ENCODE measurements at places on chromosomes 12 and 14. TPM values are rescaled to one million over a fixed set of nuclear protein-coding genes. Genes with fewer than 3 reads are reported as not detected.

The AMIGO2 gene
- polyA plus RNA-seq, result 27.0 TPM

The M6PR gene
- 239 TPM for polyA plus RNA-seq

The IAPP gene
- polyA plus RNA-seq, result not detected

The PTPRB gene
- polyA plus RNA-seq, result not detected

The KLRK1 gene
- 2.7 TPM for polyA plus RNA-seq

The DBX2 gene
- polyA plus RNA-seq, result not detected

The NUDT14 gene
- 17.4 TPM for polyA plus RNA-seq

The CELA1 gene
- 3.8 TPM for polyA plus RNA-seq

The SMCO2 gene
- not detected for polyA plus RNA-seq

The KLRC2 gene
- polyA plus RNA-seq, result not detected

DNA sequence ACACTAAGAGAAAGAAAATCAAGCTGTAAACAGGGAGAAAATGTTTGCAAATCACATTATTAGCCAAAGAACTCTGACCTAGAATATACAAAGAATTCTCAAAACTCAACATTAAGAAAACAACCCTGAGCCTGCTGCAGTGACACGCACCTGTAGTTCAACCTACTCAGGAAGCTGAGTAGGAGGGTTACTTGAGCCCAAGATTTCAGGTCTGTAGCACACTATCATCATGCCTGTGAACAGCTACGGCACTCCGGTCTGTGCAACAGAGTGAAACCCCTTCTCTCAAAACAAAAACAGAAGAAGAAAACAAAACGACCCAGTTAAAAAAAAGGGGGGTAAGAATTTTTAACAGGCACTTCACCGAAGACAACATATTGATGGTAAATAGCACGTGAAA is 20.8 kb downstream of the SAV1 start:
- DNase-seq, result no peak

DNA sequence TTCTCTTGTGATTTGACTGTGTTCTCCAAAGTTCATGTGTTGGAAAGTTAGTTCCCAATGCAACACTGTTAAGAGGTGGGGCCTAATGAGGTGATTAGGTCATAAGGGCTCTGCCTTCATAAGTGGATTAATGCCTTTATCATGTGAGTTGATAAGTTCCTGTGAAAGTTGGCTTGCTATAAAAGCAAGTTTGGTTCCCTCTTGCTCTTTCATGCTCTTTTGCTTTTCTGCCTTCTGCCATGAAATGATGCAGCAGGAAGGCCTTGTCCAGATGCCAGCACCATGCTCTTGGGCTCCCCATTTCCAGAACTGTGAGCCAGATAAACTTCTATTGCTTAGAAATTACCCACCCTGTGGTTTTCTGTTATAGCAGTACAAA is 41.9 kb downstream of the SLC16A7 start:
- DNase-seq, result no peak

DNA sequence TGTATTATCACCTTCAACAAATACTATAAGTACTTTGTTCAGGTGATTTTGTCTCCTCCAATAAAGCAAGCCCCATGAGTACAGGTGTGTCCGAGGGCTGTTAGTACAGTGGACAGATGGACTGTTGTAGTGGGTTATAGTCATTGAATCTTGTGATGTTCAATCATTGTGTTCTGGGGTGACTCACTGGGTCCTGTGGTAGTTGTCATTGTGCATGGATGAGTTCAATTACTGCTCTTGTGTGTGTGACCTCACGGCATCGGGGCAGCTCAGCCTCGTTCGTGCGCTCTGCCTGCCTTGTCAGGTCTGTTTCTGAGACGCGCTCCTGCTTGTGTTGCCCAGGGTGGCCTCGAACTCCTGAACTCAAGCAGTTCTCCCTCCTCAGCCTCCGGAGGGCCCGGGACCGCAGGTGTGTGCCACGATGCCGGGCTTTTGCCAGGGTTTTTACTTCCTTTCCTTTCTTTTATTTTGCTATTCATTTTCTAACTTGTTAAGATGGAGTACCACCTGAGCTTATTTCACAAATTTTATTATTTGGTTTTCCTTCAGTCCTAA is 72.2 kb downstream of the DDX51 start:
- DNase-seq, result no peak

DNA sequence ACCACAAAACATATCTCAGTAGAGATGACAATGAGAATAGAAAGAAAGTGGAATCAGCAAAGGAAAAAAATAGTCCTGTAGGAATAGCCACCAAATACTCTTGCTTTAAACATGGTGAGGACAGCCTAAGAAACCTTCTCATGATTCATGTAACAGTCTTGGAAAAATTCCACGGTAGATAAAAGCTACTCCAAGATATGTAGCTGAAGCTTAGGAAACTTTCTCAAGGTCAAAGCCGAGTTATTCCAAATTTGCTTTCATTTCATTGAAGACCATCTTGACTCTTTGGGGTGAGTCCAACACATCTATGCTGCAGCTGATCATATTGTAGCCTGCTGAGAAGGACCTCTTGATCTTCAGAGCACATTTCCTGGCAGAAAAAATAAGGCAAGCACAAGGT is 157.6 kb downstream of the PAH start:
- no peak for DNase-seq

DNA sequence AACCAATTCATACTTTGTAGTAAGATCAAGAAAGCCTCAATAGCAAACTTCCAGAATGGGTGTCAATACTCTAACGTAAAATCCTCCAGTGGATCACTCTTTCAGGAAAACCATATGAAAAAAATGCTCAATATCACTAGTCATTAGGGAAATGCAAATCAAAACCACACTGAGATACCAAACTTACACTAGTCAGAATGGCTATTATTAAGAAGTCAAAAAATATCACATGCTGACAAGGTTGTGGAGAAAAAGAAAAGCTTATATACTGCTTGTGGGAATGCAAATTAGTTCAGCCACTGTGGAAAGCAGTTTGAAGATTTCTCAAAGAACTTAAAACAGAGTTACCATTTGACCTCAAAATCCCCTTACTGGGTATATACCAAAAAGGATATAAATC is 49.5 kb upstream of the ATXN7L3B start:
- DNase-seq, result no peak

- DNase-seq, result no peak
Measured at GRCh38 chr12:95646781-95647190, 95.5 kb upstream of the USP44 start.

- no peak for DNase-seq
Measured at GRCh38 chr14:31300296-31300695, 92.7 kb upstream of the HECTD1 start.

DNA sequence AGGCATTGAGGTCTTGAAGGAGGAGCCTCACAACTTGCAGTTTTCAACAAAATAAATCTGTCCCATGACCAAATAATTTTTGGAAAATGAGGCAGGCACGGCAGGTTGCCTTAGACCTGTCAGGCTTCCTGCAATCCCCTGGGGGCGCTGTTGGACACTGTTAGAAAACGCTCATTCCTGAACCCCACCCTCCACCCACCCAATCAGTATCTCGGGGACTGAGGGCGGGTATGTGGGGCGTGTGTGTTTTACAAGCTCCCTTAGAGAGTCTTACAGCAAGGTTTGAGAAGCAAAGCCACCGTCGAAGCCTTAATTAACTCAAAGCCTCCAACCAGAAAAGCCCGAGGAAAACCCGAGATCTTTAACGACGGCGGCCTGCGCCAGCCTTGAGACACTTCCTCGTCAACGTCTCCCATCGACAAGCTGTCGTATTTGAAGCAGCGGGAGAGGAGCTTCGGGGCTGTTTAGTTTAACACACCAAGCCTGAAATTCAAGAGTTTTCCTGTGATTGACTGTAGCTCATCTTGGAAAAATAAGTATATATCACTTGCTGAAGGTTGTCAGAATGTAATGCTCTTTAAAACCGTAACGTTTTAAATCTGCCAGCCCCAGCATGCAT is 123.0 kb downstream of the GLT1D1 start:
- no peak for DNase-seq

DNA sequence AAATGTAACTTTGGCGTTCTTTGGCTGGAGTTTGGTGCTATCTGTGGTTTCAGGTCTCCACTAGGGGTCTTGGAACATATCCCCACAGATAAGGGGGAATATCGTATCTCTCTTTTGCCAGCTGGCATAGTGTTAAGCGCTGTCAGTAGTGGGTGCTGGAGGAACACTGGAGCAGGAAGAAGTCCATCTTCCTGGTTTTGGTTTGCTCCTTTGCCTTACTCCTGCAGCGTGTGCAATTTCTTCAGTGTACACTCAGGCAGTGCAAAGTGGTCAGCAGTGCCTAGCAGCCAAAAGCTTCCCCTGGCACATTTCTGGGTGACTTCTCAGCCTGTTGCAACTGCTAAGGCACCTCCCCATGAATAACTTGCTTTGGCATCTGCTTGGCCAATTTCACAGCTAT is 11.7 kb upstream of the RIPK3 start:
- no peak for DNase-seq

DNA sequence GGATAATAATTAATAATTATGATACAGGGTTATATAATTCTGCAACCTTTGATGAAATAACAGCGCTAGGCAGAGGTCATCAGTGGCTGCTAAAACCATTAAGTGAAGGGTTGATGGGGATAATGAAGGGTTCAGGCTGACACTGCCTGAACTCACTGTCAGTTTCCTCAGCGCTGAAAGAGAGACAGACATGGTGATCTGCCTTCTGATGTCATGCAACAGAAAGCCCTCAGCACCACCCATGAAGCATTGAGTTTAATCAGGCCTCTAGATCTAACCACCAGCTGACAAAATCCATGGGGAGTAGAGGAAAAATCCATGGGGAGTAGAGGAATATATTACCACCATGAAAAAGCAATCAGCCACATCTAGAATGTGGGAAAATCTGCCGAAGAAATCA is 107.6 kb downstream of the PTPRB start:
- DNase-seq, result no peak

- DNase-seq, result no peak
Measured at GRCh38 chr14:93938751-93939303, 11.7 kb downstream of the FAM181A start.

DNA sequence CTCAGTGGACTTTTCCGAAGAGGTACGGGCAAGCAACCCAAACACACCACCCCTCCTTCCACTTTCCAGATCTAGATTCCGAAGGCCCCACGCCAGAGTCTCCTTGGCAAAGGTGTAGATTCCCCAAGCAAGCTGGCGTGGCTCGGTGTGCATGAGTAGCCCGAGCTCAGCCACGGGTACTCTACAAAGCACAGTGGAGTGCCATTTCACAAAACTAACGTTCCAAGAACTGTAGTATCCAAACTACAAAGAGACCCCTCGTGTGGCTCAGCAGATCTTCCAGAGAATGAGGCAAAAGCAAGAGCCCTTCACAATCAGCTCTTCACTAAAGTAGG is 72.1 kb downstream of the FOXN3 start:
- DNase-seq, result no peak

Data from naive thymus-derived CD4-positive, alpha-beta T cell (primary cell).